ENCODE measurements at places on chromosomes 11 and 22.
A peak's percentile ranks its signal among the peaks of the same experiment; 100 is the strongest.

DNA sequence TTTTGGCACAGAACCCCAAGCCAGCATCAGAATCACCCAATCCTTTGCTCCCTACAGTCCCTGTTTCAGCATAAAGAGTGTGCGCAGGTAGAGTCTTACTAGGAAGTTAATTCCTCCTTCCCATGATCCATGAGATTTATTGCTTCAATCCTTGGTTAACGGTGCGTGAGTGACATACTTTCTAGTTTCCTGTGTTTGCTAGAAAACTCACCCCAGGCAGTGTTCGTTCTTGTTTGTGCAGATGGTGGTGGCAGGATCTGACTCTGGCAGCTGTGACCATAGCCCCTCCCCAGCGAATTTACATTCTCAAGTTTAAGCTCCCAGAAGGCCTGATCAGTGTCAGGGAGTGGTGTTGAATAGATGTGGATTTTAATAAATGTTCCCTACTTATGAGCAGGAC is 106.7 kb upstream of the CCT8L2 start:
- no peak for DNase-seq

DNA sequence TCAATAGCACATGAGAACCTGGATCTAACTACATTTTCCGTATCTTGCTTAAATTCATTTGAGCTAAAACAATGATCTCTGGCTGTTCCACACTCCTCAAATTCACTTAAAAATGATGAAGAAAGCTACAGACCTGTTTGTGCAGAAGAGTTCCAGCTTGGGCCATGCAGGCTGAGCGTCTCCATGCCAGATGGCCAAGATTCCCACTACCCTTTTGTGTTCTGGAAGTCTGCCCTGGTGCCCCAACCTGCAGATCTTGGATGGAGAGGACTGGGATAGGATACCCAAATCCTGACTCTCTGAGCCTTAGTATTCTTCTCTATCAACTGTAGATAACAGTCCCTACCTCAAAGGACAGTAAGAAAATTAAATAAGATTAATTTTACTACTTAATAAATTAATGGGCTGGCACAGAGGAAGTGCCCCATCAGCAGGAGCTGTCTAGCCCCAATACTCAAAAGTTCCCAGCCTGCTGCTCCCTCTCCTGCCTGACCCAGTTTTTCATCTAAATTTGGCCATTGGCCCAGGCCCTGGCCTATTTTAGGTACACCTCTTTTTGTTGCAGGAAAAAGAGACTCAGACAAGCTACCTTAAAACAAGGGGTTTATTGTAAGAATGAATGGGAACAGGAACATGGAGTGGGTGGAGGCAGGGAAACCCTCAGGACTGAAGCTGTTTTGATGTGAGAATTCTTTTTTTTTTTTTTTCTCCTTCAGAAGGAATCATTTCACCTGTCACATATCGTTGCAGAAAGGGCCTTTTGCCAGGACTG is 81.4 kb upstream of the GRK3 start:
- DNase-seq: no peak

- no peak for DNase-seq
Observed at GRCh38 chr11:109733245-109733644, 311.3 kb downstream of the C11orf87 start.

DNA sequence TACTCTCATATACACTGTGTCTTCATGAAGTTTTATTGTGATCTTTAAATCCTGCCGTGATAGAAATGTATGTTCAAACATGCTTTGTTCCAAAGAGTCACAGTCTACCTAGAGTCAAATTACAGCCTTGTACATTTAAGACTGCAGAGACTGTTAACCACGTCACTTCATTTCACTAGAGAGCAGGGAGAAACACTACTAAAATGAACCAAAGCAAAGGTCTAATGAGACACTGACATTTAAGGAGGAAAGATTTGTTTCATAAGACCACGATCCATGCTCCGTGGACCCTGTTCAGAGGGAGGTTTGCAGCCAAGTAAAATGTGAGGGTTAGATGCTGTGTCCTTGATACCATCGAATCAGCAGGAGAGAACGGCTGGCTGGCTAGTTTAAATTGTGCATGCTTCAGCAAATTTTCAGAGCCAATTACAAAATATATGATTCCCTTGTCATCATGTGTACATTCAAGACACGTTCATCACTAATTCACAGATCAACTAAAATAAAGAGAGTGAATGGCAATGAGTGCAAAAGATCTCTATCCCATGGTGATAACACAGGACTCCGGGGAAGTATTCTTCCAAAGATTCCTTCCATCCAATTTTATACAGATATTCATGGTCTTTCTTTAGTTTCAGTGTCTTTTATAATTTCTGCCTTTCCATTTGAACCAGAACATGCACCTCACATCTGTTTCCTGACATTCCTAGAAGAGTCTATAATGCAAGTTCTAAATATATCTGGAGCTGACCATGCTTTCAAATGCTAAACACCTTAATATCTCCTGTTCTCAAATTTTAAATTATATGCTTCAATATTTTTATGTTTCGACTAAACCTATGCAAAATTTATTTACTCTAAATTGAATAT is 960.9 kb upstream of the FAT3 start:
- no peak for DNase-seq

DNA sequence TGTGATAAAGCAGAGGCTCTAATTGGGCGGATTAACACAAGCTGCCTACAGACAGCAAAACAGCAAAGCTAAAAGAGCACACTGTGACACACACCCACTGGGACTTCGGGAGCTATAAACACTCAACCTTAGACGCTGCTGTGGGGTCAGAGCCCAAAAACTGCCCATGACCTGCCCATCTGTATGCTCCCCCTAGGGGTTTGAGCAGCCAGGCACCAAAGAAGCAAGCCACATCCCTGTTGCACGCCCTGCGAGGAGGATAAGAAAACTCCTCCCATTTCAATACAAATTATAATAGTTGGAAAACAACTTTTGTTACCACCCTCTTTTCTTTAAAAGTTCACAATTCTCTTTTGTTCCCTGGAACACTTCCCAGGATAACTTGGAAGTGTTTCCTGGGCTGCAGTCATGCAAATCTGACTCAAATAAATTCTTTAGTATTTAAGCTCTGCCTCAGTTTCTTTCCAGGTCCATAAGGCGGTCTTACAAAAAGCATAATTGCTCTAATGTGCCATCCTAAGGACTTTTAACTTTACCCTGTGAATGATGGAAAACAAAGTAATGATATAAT is 86.4 kb downstream of the DLG2 start:
- DNase-seq: no peak

DNA sequence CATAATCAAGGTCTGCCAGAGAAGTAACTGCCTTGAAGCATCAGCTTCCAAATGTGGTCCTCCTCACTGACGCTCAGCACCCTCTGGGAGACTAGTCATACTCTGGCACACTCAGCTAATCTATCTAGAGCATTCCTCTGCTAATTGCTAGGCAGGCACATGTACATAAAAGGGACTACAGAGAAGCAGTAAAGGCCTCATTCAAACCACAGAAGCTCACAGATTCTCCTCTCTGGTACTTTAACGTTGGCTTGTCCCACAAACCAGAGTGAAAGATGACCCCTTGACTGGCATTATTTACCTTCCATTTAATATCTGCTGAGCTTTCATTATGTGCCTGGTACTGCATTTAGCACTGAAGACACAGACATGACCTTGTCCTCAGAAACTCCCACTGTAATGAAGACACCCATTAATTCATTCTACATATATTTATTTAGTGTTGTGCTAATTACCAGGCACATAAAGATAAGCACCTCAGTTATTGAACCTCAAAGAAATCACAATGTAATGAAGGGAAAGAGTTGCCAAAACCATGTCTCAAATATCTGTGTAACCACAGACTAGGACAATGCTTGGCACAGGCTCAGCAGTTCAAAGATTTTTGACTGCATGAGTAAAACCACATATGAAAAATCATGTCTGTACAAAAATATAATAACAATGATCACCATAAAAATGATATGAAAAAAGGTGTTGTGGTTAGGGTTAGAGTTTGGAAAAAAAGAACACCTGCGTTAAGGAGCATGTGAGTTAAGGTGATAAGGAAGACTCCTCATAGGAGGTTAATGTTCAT is 550.4 kb downstream of the DLG2 start:
- no peak for DNase-seq

- no peak for DNase-seq
Observed at GRCh38 chr11:88378422-88379066, 41.0 kb upstream of the CTSC start.

GRCh38 chr22:28025866-28026575 is 107.0 kb upstream of the PITPNB start:
- no peak for DNase-seq

DNA sequence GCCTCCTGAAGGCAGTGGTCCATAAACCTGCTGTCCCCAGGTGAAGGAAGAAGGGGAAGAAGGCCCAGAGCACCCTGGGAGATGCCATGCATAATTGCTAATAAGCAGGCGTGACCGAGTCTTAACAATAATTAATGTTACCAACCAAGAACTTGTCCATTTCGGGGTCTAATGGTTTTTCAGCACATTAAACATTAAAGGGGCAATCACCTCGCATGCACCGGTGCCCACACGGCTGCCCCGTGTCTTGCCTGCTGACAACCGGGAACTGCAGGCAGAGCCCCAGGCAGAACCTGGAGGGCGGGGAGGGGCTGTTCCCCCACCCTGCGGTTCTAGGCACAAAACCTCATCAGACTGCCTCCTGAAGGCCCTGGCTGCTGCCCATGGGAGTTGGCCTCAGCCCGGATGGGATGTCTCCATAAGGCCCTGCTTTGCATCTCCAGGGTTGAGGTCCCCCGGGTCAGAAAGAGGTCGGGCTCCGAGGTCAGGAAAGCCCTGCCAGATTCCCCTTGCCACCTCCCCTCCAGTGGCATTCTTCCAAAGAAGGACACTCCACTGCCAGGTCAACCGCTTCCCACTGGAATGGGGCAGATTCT is 169.0 kb downstream of the BUD13 start:
- DNase-seq: no peak

- DNase-seq: no peak
Observed at GRCh38 chr22:32202539-32203180, 2.2 kb downstream of the RFPL2 start.

GRCh38 chr11:93031386-93031785 is 61.9 kb downstream of the MTNR1B start:
- no peak for DNase-seq

DNA sequence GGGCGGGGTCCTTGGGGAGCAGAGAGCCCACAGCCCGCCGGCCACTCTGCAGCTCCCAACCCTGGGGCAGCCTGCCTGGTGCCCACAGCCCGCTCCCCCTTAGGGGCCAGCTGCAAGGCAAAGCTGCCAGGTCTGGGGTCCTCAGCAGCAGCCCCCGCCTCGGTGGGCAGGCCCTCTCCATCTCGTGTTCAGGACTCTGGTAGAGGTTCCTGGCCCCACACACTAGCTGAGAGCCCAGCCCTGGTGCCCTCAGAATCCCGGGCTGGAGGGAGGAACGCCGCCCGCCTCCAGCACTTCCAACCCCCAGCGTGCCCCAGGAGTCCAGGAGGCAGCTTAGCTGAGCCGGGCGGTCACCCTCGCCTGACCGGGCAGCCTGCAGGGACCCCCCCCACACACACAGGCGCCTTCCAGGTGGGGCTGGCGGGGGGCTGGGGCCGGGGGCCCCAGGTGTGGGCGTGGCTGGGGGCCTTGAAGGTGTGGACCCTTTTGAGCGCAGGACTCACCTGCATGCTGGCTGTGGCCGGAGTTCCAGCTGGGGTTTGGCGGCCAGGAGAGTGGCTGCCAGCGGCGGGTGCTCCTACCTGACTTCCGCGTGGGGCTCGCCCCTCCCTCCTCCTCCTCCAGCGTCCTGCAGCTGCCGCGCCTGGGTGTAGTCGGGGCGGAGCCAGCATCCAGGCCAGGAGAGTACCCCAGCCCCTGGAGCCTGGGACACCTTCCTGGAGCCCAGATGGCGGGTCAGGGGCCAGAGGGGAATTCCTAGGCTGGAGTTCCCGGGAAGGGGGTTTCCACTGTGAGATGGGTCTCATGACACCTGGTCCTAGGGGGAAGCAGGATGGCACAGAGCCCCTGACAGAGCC is at the start of gene ANO9:
TSS of gene ANO9 (minus strand) at position 594 of the 857 bp plus-strand sequence. CDS start at position 509, 85 bp downstream.
- DNase-seq: peak; percentile 28

DNA sequence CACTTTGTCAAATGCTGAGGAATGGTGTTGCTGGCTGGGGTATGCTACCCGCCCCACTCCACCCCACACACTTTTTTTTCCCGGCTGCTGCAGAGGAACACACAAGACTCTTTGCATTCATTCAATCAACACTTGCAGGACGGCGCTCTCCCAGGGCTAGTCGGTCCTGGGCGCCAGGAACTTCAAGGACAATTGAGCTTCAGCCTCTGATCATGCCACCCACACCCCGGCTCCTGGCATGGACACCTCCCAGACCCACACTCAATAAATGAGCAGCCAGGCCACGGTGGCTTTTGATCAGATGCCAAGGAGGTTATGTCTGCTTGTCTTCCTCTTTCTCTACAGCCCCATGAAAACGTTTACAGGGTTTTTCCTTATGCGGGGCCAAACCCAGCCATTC is 19.8 kb downstream of the TPST2 start:
- DNase-seq: no peak

- no peak for DNase-seq
Observed at GRCh38 chr22:49502126-49502826, 325.4 kb downstream of the BRD1 start.

DNA sequence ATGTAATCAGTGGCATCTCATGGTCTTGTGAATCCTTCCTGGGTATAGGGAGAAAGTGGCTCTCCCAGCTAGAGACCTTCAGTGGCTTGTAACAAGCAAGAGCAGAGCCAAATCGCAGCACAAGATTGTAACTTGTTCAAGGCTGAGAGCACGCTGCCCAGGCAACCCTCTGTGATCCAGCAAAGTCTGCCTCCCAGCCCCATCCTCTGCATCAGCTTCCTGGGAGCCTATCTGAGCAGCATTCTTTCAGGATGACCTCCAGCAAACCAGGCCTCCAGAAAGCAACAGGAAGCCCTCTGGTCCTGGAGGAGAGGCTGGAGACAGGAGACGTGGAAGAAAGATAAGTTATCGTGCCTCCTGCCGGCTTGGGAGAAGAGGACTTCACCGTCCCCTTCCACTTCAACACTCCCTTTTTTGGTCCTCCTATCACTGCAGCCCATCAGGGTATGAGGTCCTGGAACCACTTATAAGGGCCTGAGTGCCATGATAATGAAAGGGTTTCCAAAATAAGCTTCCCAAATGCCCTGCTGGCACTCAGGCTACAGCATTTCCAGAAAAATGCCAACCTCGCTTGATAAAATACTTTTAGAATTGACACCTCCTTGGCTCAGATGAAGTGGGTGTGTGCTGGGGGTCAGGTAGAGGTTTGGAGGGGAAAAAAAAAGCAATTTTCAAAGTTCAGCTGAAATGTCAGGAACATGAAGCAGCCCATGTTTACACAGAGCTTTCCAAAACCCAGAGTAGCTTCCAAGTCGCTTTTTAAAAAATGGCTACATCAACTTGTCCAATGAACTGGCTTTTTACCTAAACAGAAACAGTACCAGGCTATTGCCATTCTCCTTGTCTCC is 80.2 kb downstream of the PLEKHA7 start:
- DNase-seq: no peak

GRCh38 chr11:95996621-95997235 is 72.8 kb upstream of the MTMR2 start:
- no peak for DNase-seq

GRCh38 chr11:117045956-117046355 is 52.3 kb downstream of the SIK3 start:
- DNase-seq: no peak

GRCh38 chr11:26204101-26204500 is 127.8 kb upstream of the ANO3 start:
- no peak for DNase-seq

All from stimulated activated CD4-positive, alpha-beta T cell treated with anti-CD3 and anti-CD28 coated beads, Interleukin-15, amount 100 ng/mL, for 1 hour (primary cell).